GM04503 (cell line): ENCODE measurements at places on chromosomes 4 and X.

DNA sequence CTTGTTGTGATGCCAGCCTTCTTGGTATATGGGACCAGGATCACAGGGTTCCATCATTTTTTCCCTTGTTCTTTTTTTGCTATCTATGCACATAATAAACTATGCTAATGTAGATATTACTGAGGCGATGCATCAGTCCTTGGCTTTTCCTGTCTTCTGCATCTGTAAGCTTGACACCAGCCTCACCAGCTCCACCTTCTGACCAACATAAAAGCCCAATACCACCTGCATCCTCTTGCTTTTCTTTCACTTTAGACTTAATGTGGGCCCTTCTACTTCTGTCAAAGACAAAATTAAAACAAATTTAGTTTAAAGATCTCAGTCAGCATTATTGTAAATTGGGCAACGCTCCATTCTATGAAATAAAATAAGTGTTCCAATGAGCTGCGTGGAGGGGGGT is 1718.8 kb upstream of the PCDH10 start:
- no peak for DNase-seq

DNA sequence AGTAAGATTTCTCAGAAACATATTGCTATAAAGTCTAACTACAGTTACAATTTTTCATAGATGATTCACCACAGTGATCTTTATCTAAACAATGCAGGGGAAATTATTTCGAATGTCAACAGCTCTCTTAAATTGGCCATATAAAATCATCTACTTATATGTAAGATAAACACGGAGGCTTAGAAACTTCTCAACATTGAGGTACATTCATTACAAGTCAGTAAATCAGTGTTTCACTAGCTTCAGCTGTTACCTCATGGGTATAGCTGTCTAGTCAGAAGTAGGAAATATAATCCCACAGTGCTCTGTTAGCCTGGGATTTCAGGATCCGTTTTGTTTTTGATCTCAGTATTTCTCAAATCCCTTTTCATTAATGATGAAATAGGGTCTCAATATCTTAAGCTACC is 43.2 kb downstream of the PCDH7 start:
- no peak for DNase-seq

- DNase-seq: no peak
Measured at GRCh38 chr4:139532947-139533346, 23.1 kb downstream of the SETD7 start.

DNA sequence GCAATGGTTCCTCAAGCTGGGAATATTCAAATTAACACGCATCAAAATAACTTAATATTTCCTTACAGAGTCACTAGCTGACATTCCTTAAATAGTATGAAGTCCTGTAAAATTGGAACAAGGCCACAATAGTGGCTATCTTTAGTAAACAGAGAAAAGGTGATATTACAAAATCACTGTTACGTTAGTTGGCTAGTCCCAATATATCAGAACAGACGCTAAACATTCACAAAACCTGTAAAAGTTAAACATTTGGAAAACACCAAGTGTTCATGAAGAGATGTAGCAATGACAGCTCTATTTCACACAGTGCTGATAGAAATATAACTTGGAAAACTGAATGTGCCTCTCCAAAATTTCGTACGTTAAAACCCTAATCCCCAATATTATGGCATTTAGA is 61.0 kb upstream of the FAM47C start:
- DNase-seq: no peak

DNA sequence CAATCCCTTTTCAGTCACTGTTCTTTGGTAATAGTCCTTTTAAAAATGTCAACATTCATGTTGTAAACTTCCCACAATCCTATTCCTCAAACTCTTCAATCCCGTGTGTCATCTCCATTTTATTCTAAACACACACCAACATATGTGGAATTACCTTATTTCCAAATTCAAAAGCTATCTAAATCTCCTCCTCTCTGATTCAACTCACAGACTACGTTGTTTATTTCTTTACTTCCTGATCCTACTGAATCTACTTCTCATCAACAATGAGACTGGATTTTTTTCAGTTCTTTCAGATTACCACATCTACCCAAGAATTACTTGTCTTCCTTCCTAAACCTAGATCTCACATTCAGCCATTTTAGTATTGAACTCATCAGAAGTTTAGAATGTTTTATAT is 188.2 kb downstream of the GABRB1 start:
- DNase-seq: no peak

DNA sequence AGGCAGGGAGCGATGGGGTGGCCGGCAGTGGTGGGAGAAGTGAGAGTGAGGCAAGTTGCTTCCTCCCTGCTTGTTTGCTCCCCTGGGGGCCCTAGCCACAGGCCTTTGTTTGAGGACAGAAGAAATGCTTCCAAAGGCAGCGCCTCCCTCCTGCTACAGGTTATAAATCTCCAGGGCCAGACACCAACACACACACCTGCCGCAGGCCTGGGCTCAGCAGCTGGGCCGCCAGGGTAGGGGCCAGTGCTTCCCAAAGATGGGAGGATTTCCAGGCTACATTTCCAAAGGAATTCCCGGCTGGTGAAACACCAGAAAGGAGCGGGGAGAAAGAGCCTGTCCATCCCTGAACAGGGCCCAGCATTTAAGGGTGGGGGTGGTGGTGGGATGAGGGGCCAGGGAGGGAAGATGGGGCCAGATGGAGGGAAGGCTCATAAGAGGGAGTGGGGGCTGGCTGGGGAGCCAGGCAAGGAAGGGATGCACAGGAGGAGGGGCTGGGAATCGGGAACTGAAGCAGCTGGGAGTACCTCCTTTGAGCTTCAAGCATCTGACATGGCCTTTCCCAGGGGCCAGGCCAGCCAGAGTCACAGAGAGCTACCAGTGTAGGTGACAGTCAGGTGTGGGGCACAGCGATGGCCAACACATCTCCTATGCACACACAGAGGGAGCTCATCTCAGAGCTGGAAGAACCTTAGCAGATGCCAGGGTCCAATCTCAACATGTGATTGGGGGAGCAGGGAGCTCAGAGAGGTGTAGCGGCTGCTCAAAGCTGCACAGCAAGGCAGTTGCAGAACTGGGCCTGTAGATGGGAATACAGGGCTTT is 143.9 kb downstream of the PJA1 start:
- no peak for DNase-seq

DNA sequence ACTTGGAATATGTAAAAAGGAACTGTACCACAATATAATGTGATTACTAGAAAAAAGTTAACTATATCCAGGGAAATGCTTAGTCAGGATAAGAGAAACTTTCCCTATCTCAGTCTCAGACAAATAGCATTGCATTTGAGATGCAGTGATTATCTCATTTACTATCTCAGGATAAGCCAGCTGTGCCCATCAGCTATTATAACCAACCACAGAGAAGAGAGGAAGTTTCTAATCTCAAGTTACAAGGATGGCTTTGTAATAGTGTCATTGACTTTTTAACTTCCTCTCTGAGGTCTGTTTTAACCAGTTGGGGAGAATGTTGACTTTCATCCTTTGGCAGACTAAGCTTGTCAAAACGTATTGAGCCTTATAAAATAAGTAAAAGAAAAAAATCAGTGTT is 56.5 kb downstream of the SNX25 start:
- peak; percentile 23 for DNase-seq

- no peak for DNase-seq
Measured at GRCh38 chrX:63755892-63756291, 29.1 kb downstream of the ARHGEF9 start.
